ENCODE measurements at places on chromosomes 4 and X. TPM values are rescaled to one million over a fixed set of nuclear protein-coding genes. Genes with fewer than 3 reads are reported as not detected.

SPATA18 gene
- 12.5 TPM for total RNA-seq

RBM46 gene
- total RNA-seq: not detected

DSPP gene
- total RNA-seq: not detected

AVPR2 gene
- 3.0 TPM for total RNA-seq

CLGN gene
- total RNA-seq: not detected

PLS3 gene
- 481 TPM for total RNA-seq

CXorf49 gene
- not detected for total RNA-seq

MGAT4D gene
- not detected for total RNA-seq

SPP1 gene
- 199 TPM for total RNA-seq

SH3TC1 gene
- 34.4 TPM for total RNA-seq

IQSEC2 gene
- 27.4 TPM for total RNA-seq

MAGEB1 gene
- not detected for total RNA-seq

GAR1 gene
- 9.8 TPM for total RNA-seq

GRCh38 chr4:80407246-80407645, 71.7 kb downstream of the CFAP299 start:
- DNase-seq: peak; percentile 53

DNA sequence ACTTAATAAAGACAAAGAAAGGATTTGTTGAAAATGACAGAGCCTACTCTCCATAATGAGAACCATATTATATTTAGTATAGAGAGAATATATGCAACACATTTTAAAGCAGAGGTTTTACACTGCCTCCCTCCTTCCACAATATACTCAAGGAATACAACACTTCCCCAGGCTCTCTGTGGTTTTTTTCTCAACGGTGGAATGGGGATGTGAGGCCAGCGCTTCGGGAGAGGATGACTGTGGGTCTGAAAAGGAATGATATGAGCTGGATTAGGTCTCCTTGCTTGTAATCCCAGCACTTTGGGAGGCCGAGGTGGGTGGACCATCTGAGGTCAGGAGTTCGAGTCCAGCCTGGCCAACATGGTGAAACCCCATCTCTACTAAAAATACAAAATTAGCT, 348.7 kb upstream of the KLF3 start:
- DNase-seq: no peak

GRCh38 chr4:89534356-89534755, 226.8 kb upstream of the GPRIN3 start:
- no peak for DNase-seq

- DNase-seq: no peak
Measured at GRCh38 chr4:171186700-171187099, 626.5 kb upstream of the GALNTL6 start.

- DNase-seq: no peak
Measured at GRCh38 chrX:31126205-31126604, 54.4 kb upstream of the FTHL17 start.

- DNase-seq: no peak
Measured at GRCh38 chr4:176217510-176217909, 22.1 kb upstream of the SPATA4 start.

DNA sequence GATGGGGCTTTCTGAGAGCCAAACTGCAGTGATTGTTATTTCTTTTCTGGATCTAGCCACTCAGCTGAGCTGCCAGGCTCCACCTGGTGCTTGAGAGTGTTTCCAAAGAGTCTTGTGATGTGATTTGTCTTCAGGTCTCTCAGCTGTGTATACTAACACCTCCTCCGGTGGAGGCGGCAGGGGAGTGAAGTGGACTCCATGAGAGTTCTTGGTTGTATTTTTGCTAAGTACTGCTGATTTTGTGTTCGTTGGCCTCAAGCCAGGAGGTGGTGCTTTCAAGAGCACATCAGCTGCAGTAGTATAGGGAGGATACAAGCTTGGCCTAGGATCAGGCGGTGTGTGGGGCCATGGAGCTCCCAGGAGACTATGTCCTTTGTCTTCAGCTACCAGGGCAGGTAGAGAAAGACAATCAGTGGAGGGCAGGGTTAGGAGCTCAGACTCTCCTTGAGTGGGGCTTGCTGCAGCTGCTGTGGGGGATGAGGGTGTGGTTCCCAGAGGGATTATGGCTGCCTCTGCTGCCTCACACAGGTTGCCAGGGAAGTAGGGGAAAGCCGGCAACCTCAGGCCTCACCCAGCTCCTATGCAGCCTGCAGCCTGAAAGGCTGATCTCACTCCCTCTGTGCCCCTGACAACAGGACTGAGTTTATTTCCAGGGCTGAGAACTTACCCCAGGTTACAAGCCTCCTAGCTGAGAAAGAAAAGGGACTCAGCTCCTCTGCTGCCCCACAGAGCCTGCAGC, 62.4 kb downstream of the NPFFR2 start:
- no peak for DNase-seq

- peak; percentile 28 for DNase-seq
Measured at GRCh38 chr4:6192245-6192644, 8.1 kb downstream of the JAKMIP1 start.

- DNase-seq: no peak
Measured at GRCh38 chr4:120664851-120665250, 257.7 kb downstream of the PRDM5 start.

GRCh38 chrX:132022198-132022966, 720 bp upstream of the STK26 start:
- DNase-seq: no peak

DNA sequence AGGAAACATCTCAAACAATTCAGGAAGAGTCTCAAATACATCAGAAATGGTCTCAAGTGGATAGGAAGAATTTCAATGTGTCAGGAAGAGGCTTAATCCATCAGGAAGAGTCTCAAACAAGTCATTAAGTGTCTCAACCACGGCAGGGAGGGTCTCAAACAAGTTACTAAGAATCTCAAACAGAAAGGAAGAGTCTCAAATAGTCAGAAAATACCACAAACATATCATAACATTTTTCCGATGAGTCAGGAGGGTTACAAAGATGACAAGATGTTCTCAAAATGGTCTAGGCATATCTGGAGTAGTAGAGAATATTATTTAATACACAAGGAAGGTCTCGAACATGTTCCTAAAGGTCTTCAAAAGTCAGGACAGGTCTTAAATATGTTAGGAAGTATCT, 109.3 kb upstream of the USP9X start:
- no peak for DNase-seq

DNA sequence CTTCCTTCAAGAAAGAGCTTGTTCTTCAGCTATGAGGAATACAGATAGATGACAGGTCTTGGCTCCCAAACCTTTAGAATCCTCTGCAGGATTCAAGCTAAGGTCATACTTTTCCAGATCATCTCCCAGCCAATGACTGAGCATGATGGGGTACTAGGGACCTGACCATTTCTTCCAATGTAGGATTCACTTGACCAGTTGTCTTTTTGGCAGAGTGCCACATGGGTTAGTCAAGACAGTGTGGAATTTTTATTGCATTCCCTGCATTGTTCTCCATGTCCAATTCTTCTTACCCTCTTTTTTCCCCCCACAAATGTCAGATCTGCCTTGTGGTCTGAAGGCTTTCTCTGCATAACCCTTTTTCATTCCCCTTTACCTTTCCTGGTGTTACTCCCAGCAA, 99.5 kb downstream of the CCSER1 start:
- no peak for DNase-seq

DNA sequence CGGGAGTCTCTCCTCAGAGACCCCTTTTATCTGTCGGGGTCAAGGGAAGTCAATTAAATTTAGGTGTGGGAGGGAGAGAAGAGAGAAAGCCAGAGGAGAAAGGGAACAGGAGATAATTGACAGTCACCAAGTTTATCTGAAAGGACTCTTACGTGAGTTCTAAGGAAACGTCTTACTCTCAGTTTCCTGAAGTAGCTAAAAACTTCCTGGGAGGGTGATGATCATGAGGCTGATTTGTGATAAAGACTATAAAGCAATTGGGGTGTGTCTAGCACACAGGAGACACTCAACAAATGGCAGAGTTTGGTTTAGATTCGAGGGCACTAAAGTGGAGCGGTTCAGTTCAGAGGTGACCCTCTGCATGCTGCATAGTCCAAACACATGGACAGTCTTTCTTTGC, 254.1 kb downstream of the FBXW7 start:
- DNase-seq: no peak

GRCh38 chr4:1767770-1768366, 25.2 kb upstream of the FGFR3 start:
- no peak for DNase-seq

- DNase-seq: no peak
Measured at GRCh38 chr4:7383266-7383665, 51.5 kb downstream of the PSAPL1 start.

- no peak for DNase-seq
Measured at GRCh38 chr4:108094923-108095482, 73.7 kb downstream of the LEF1 start.

DNA sequence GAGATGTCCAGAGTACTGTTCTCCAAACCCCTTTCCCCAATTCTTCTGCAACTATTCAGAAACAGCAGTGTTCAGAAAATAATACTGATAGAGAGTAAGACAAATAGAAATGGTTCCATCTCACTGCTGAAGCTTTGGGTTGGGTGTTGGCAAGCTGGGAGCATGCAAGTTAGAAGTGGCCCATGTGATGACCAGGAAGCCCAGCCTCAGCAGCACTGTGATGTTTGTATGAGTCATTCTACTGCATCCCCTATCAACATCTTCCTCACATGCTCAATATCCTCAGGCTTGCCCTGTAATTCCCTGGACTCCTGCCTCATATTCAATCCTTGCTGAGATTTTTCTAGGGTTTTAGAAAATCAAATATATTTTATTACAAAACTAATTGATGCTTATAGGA, 96.5 kb downstream of the CHRDL1 start:
- no peak for DNase-seq

DNA sequence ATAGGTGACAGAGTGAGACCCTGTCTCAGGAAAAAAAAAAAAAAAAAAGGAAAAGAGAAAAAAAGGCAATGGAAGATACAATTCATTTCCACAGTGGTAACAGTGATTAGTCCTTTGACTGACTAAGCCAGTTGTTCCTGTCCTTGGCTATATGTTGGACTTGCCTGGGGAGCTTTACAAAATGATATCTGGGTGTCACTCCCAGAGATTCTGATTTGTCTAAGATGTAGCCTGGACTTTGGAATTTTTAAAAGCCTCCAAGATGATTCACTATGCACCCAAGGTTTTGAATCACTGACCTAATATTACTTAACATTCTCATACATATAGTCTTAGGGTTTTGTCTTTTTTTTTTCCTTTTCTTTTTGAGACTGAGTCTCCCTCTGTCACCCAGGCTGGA, 16.9 kb downstream of the HELQ start:
- no peak for DNase-seq

- DNase-seq: no peak
Measured at GRCh38 chrX:154051201-154051810, 31.6 kb upstream of the IRAK1 start.

DNA sequence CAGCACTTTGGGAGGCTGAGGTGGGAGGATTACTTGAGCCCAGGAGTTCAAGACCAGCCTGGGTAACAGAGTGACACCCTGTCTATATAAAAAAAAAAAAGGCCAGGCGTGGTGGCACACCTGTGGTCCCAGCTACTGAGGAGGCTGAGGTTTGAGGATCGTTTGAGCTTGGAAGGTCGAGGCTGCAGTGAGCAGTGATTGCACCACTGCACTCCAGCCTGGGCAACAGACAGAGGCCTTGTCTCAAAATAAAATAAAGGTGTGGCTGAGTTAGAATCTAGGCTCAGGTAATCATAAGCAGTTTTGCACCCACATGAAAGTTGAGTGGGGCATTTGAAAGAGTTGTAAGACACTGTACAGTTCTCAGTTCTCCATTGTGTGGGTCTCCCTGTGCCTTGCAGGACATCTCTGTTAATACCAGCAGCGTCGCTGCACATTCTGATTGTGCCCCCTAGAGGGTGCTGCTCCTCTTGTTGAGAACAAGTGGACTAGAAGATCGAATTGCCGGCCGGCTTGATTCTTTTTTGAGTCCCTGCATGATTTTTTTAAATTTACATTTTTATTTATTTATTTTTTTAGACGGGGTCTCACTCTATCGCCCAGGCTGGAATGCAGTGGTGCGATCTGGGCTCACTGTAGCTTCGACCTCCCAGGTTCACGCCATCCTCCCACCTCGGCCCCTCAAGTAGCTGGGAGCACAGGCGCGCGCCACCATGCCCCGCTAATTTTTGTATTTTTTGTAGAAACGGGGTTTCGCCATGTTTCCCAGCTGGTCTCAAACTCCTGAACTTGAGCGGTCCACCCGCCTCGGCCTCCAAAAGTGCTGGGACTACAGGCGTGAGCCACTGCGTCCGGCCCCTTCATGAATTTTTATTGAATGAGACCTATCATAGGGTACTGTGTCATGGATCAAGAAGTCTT, 73.6 kb upstream of the RBMX start:
- peak; percentile 73 for DNase-seq

GRCh38 chrX:23736030-23736429, 7.0 kb downstream of the ACOT9 start:
- no peak for DNase-seq

DNA sequence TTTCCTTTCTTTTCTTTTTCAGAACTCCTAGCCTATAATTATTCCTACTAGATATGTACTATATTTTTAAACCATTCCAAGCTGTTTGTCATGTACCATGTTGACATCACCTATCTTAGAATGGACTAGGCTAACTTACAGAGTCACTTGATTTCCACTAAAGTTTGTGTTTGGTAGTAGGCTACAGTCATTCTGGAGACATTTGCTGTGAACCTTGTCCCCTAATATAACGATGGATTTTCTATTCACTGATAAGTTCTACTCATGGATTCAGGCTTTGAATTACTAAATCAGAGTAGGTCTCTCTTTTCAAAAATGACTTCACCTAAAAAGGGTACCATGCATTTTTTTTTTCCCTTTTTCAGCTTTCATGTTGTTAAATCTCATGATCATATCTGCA, 93.4 kb downstream of the PHEX start:
- no peak for DNase-seq

DNA sequence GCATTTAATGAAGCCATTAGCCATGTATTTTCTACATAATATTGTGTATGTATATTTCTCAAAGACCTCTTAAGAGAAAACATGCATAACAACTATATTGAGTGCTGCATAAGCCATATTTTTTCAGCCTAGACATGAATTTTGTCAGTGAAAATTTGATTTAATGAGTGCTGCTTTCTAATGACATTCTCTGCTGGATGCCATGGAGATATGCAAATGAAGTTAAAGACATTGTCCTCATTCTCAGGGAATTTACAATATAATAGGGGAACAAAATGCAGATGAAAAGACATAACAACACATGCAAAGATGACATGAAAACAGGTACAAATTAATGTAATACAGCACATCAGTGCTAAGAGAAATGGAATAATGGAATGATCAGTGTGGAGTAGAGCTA, 118.7 kb downstream of the ATOH1 start:
- no peak for DNase-seq

- DNase-seq: peak; percentile 34
Measured at GRCh38 chr4:64935469-64936001, 526.3 kb upstream of the TECRL start.

DNA sequence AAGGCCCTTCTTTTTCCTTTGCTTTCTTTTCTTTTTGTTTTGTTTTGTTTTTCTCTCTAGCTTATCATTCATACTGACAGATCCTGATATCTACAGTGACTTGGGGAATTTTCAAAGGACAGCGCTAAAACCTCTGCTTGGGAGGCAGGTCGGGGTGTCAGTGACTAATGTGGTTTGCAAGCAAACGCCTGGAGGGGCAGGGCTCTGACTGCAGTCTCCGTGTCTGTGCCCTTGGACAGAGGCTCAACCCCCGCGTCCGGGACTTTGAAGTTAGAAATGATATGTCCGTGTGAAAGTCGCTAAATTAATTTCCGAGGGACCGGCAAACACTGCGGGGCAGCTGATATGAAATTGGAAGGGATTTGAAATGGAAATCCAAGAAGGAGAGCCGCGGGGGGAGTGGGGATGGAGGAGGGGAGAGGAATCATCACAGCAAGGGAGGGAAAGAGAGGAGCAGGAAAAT, 312.4 kb downstream of the DHRSX start:
- DNase-seq: no peak

- DNase-seq: no peak
Measured at GRCh38 chrX:20378233-20378920, 111.7 kb upstream of the RPS6KA3 start.

GRCh38 chrX:122134291-122134690, 1049.8 kb upstream of the GRIA3 start:
- no peak for DNase-seq

All from aorta (tissue), 5 donors.